Glutamatergic neuron (in vitro differentiated cells): ENCODE measurements at places on chromosomes 4 and X. TPM values are rescaled to one million over a fixed set of nuclear protein-coding genes. Genes with fewer than 3 reads are reported as not detected.
A peak's percentile ranks its signal among the peaks of the same experiment; 100 is the strongest.

The UCP1 gene
- not detected for total RNA-seq

DNA sequence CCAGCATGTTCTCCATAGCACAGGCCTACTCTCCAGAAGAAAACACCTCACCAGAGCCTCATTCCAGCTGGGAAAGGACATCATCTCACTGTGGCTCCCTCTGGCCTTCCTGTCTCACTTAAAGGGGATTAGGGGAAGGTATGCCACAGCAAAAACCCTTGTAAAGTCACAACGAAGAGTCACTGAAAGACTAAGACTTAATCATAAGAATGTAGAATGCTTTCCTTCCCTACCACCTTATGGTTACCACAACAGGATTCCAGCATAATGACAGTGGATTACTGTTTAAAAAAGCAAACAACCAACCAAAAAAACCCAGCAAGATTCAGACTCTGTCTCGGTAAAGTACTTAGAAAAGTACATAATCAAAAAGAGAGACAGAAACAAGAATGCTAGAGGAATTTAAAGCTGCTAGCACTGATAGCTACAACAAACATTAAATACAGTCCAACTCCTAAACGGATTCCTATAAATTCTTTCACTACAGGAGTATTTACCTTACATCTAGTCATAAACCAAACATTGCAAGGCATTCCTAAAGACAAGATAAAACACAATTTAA, 75.1 kb downstream of the BANK1 start:
- H3K4me1 ChIP-seq, result no peaks in the 10 kb centered on the region
- no peaks in the 10 kb centered on the region for H3K36me3 ChIP-seq
- no peak for DNase-seq
- H3K27ac ChIP-seq, result no peak overlapping the region
- no peaks in the 10 kb centered on the region for H3K27me3 ChIP-seq

GRCh38 chr4:168475745-168476144, 4.5 kb downstream of the DDX60L start:
- H3K4me1 ChIP-seq, result no peaks in the 10 kb centered on the region
- H3K27ac ChIP-seq, result no peak overlapping the region
- DNase-seq, result peak; percentile 40
- H3K36me3 ChIP-seq, result no peaks in the 10 kb centered on the region
- no peak overlapping the region for H3K4me3 ChIP-seq
- H3K27me3 ChIP-seq, result no peaks in the 10 kb centered on the region

DNA sequence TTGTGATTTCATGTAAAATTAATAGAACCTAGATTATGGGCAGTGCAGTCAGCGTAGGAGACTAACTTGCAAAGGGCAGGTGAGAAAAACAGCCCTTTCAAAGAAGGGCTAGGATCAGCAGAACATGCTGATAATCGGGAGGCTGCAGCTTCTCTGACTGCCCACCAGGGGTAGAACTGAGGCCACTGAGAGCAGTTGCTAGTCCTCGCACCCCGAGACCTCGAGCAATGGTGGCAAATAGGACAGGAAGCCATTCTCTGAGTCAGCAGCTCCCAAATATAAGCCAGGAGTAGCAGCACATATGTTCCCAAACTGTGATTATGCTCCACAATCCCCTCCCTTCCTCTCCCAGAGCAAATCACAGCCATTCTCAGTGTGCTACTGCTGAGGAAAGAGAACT, 186.5 kb downstream of the MSL3 start:
- no peaks in the 10 kb centered on the region for H3K36me3 ChIP-seq
- no peaks in the 10 kb centered on the region for H3K27me3 ChIP-seq
- no peak overlapping the region for H3K27ac ChIP-seq
- H3K4me1 ChIP-seq, result no peaks in the 10 kb centered on the region
- H3K4me3 ChIP-seq, result no peak overlapping the region
- DNase-seq, result peak; percentile 44

GRCh38 chr4:73612032-73612431, 8.2 kb downstream of the RASSF6 start:
- H3K4me1 ChIP-seq, result no peaks in the 10 kb centered on the region
- peaks cover 3% of the 10 kb centered on the region for H3K27me3 ChIP-seq
- no peak overlapping the region for H3K27ac ChIP-seq
- H3K4me3 ChIP-seq, result no peak overlapping the region
- H3K36me3 ChIP-seq, result no peaks in the 10 kb centered on the region
- DNase-seq, result no peak
